ENCODE measurements at places on chromosomes 2 and 18.

DNA sequence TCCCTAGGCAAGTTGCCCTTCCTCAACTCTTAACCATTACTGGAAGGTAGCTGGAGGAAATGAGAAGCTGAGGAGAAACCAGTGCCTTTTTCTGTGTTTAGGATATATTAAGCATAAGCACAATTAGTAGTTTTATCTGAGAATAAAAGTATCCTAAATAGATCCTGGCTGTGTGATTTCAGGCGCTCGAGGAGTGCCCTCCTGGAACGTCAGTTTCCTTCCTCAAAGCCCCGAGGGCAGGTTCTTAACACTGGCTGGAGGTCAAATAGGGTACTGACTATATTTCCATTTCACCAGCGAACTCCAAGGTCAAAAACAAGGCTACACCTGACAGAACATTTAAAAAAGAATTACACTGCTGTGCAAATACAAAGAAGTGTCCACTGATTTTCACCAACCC lies 1.5 kb upstream of the STON1 start:
- H3K4me3 ChIP-seq: no peak overlapping the region

- H3K27me3 ChIP-seq: no peaks in the 10 kb centered on the region
- no peaks in the 10 kb centered on the region for H3K36me3 ChIP-seq
- no peaks in the 10 kb centered on the region for H3K4me1 ChIP-seq
- H3K27ac ChIP-seq: no peak overlapping the region
- no peak overlapping the region for H3K4me3 ChIP-seq
Observed at GRCh38 chr18:53467756-53468155, 756.7 kb downstream of the MBD2 start.

GRCh38 chr2:219296631-219297391 lies 12.4 kb downstream of the PTPRN start:
- H3K36me3 ChIP-seq: no peaks in the 10 kb centered on the region
- peaks cover 11% of the 10 kb centered on the region for H3K4me1 ChIP-seq
- H3K27ac ChIP-seq: no peak overlapping the region
- DNase-seq: no peak

- H3K36me3 ChIP-seq: no peaks in the 10 kb centered on the region
- peak overlapping the region; percentile 75 for H3K4me3 ChIP-seq
- peaks cover 41% of the 10 kb centered on the region for H3K27me3 ChIP-seq
- peak overlapping the region; percentile 88 for H3K27ac ChIP-seq
- DNase-seq: peak; percentile 46
- H3K4me1 ChIP-seq: peaks cover 59% of the 10 kb centered on the region
Observed at GRCh38 chr2:60549928-60550177, 3.6 kb downstream of the BCL11A start.

GRCh38 chr2:112817082-112817689 lies 19.4 kb downstream of the IL1B start:
- H3K27me3 ChIP-seq: no peaks in the 10 kb centered on the region
- DNase-seq: no peak
- no peaks in the 10 kb centered on the region for H3K36me3 ChIP-seq
- H3K27ac ChIP-seq: no peak overlapping the region
- H3K4me3 ChIP-seq: no peak overlapping the region

- no peaks in the 10 kb centered on the region for H3K27me3 ChIP-seq
- H3K36me3 ChIP-seq: no peaks in the 10 kb centered on the region
- DNase-seq: no peak
- no peak overlapping the region for H3K27ac ChIP-seq
Observed at GRCh38 chr18:42086288-42086687, 131.3 kb downstream of the PIK3C3 start.

- DNase-seq: no peak
- H3K27me3 ChIP-seq: no peaks in the 10 kb centered on the region
- no peak overlapping the region for H3K4me3 ChIP-seq
- no peaks in the 10 kb centered on the region for H3K36me3 ChIP-seq
- no peak overlapping the region for H3K27ac ChIP-seq
- no peaks in the 10 kb centered on the region for H3K4me1 ChIP-seq
Observed at GRCh38 chr2:152557273-152557888, 159.9 kb downstream of the PRPF40A start.

DNA sequence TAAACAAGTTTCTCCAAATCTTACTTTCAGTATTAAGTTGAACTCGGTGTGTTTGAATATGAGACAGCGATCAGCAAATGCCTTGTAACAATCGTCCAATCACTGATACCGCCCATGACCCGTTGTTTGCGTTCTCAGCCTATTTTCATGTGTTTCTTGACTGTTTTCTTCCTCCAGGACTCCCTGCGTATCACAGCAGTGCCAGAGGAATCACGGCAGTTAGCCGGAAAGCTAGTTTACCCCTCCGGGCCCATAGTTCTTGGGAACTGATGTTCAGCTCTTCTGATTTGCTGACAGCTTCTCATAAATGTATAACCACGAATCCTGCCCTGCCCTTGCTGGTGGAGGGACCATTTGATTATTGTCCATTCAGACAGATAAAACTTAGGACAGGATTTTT lies 42.2 kb upstream of the TPO start:
- no peak overlapping the region for H3K4me3 ChIP-seq
- no peaks in the 10 kb centered on the region for H3K36me3 ChIP-seq
- no peak overlapping the region for H3K27ac ChIP-seq
- H3K27me3 ChIP-seq: no peaks in the 10 kb centered on the region
- no peaks in the 10 kb centered on the region for H3K4me1 ChIP-seq

DNA sequence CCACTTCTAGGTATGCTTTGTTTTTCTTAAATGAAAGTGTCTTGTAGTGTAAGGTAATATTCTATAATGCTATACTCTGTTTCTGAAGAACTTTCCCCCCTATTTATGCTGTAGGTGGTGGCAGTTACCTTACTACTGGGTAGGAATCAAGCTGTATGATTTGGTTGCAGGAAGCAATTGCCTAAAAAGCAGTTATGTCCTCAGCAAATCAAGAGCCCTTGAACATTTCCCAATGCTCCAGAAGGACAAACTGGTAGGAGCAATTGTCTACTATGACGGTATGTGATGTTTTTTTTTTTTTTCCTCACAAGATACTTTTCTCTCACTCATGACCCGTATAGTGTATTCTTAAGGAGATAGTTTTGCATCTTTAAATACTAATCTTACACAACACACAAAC lies 77.0 kb downstream of the GPD2 start:
- no peak for DNase-seq
- no peak overlapping the region for H3K4me3 ChIP-seq
- no peak overlapping the region for H3K27ac ChIP-seq
- no peaks in the 10 kb centered on the region for H3K4me1 ChIP-seq
- H3K27me3 ChIP-seq: no peaks in the 10 kb centered on the region
- H3K36me3 ChIP-seq: peaks cover 5% of the 10 kb centered on the region

DNA sequence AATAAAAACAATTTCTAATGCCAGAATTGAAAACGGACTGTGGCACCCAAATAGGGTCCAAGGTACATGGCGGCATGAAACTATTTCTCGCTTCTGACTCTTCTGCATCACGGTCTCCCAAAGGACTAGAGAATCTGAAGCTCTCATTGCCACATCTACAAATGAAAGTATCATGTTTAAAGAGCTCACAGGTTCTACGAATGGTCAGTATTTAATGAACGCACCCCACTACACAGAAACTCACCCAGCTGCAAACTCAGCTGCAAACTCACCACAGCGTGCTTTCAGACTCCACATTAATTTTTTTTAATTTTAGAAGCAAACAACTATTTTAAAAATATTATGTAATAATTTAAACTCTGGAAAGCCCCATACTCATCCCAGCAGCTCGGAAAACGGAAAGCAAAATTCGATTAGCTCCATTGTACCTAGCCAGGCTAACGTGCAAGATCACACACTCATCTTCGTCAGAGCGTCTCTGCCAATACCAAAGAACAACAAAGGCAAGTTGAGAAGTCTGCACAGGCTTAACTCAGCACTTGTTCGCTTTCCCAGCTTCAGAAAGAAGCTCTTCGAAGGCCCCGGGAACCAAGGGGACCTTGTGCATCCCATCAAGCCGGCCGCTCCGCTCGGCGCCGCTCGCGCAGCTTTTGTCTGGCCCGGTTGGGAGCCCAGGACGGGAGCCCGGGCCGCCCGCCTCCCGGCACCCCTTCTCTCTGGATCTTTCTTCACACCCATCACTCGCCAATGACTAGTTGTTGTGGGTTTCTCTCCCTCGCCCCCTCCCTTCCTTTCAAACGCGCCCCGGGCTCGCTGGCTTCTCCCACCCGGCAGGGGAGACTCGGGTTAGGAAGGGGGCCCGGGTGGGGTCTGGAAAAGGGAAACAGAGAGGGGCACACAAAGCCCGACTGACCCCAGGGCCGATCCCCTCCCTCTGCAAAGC lies 785 bp downstream of the CLASP1 start:
- no peaks in the 10 kb centered on the region for H3K4me1 ChIP-seq
- DNase-seq: peak; percentile 47
- peak overlapping the region; percentile 98 for H3K27ac ChIP-seq
- H3K27me3 ChIP-seq: no peaks in the 10 kb centered on the region

GRCh38 chr18:49997558-49997957 lies 184.2 kb upstream of the ACAA2 start:
- no peak for DNase-seq
- no peaks in the 10 kb centered on the region for H3K36me3 ChIP-seq
- no peaks in the 10 kb centered on the region for H3K27me3 ChIP-seq
- H3K27ac ChIP-seq: no peak overlapping the region
- H3K4me3 ChIP-seq: no peak overlapping the region
- H3K4me1 ChIP-seq: no peaks in the 10 kb centered on the region

DNA sequence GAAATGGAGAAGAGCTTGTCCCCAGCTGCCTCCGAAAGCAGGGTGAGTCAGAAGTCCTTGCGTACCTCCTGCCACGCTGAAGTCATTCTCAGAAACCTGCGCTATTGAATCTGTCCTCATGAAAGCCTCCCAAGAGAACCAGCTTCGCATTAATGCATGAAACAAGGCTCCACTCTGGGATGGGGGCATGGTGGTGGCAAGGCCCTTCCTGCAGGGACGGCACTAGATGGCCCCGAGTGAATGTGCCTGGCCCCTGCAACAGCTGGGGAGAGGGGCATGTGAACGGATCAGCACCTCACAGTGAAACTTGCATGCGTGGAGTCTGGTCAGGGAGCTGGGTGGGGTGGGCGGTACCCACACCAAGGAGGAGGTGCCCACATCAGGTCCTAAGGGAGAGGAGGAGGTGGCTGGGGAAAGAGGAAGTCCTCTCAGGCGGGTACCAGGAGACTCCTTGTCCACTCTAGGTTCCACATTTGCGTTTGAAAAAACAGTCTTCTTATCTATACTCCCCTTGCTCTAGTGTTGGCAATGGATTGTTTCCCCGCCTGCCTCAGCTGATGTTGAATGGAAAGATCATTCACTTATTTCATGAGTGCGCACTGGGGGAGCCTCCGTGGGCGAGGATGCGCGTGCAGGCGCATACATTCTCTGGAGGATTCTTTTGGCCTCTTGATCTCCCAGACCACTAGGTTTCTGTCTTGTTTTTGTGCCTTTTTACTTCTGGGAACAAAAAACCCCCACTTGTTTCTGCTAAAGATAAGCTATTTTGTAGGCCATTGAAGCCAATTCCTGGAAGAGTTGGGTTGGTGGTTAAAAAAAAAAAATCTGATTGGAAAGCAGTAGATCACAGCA lies 104.7 kb downstream of the KLHL29 start:
- no peaks in the 10 kb centered on the region for H3K27me3 ChIP-seq
- H3K36me3 ChIP-seq: no peaks in the 10 kb centered on the region
- H3K4me3 ChIP-seq: no peak overlapping the region
- no peak overlapping the region for H3K27ac ChIP-seq
- no peaks in the 10 kb centered on the region for H3K4me1 ChIP-seq

DNA sequence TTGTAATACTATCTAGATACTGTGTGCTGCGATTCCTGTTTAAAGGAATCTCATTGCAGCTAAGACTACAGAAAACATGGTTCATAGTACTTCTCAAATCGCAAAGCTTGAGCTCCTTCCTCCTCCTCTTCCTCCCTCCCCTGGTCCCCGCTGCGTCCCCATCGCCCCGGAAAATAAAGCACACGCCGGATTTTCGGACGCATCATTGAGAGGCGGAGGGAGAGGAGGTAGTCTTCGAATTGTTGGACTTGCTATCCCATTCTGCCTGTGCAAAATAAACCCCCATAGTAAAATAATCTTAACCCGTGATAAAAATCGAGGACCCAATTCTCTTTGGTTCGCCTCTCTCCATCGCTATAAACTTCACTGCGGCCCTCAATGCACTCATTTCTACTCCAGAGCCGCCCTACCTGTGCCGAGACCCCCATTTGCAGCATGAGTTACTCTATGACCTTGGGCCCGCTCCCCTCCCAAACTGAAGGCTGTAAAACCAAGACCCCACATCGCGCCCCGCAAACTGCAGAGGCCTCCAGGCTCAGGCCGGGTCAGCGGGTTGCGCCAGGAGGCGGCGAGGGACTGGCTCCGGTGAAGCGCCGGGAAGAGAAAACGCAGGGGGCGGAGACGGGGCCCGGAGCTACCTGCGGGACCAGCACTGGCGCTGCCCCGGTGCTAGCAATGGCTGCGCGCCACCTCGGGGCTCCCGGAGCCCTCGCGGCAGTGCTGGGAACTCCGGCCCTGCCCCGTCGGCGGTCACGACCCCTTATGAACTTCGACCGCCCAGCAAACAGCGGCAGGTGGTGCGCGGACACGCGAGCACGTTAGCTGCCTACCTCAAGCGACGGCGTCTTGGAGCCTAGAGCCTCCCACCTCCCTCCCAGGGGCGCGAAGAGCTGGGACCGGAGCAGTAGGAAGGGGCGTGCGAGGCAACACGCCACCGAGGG lies 649 bp downstream of the ESCO1 start:
- H3K4me3 ChIP-seq: peak overlapping the region; percentile 64
- DNase-seq: peak; percentile 73
- peak overlapping the region; percentile 99 for H3K27ac ChIP-seq
- H3K4me1 ChIP-seq: peaks cover 3% of the 10 kb centered on the region
- H3K27me3 ChIP-seq: no peaks in the 10 kb centered on the region
- no peaks in the 10 kb centered on the region for H3K36me3 ChIP-seq

GRCh38 chr2:946073-946948 lies 4.3 kb upstream of the SNTG2 start:
- H3K4me3 ChIP-seq: no peak overlapping the region
- no peak for DNase-seq
- H3K27me3 ChIP-seq: peaks cover 58% of the 10 kb centered on the region
- H3K27ac ChIP-seq: no peak overlapping the region

DNA sequence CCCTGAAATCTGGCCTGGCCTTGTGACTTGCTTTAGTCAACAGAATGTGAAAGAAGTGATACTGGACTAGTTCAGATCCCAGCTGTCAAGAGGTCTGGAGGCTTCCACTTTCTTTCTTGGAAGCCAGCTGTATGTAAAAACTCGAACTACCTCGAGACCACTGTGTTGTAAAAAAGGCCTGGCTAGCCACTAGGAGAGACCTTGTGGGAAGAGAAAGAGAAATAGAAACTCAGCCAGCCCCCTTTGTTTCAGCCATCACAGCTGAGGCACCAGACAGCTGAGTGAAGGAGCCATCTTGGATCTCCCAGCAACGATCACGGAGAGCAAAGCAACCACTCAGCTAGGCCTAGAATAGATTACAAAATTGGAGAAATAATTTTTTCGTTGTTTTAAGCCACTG lies 324.9 kb upstream of the TCF4 start:
- H3K4me3 ChIP-seq: no peak overlapping the region
- H3K27me3 ChIP-seq: no peaks in the 10 kb centered on the region
- DNase-seq: no peak

DNA sequence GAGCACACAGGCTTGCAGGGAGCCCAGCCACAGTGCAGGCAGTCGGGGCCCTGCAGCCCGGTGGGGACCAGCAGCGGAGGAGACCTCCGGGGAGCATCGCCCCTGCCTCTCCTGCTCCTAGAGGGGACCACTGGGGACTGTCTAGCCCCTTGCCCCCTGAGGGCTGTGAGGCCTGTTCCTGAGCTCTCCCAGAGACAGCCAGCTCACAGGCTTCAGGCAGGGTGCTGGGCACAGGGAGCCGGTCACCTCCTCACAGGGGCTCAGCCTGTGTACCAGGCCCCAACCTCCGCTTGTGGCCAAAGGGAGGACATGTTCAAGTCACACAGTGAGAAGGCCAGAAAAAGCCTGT lies 3.5 kb upstream of the NMUR1 start:
- peaks cover 8% of the 10 kb centered on the region for H3K4me1 ChIP-seq
- peaks cover 17% of the 10 kb centered on the region for H3K27me3 ChIP-seq
- H3K36me3 ChIP-seq: no peaks in the 10 kb centered on the region
- no peak overlapping the region for H3K4me3 ChIP-seq
- DNase-seq: no peak

Measured in transverse colon (tissue), 4 donors.